ENCODE measurements at places on chromosomes 3 and 15. TPM values are rescaled to one million over a fixed set of nuclear protein-coding genes. Genes with fewer than 3 reads are reported as not detected.

The BUB1B gene
- total RNA-seq = 91.9 TPM

The RNU5B-1 gene
- total RNA-seq = not detected

The SLC6A20 gene
- not detected for total RNA-seq

The SLCO2A1 gene
- total RNA-seq = not detected

The GUCA1C gene
- not detected for total RNA-seq

The WDR49 gene
- not detected for total RNA-seq

The GOLGA6B gene
- not detected for total RNA-seq

The MB21D2 gene
- 7.2 TPM for total RNA-seq

The PLA2G4E gene
- total RNA-seq = not detected

The DNAJC13 gene
- total RNA-seq = 38.4 TPM

The LSAMP gene
- total RNA-seq = not detected

DNA sequence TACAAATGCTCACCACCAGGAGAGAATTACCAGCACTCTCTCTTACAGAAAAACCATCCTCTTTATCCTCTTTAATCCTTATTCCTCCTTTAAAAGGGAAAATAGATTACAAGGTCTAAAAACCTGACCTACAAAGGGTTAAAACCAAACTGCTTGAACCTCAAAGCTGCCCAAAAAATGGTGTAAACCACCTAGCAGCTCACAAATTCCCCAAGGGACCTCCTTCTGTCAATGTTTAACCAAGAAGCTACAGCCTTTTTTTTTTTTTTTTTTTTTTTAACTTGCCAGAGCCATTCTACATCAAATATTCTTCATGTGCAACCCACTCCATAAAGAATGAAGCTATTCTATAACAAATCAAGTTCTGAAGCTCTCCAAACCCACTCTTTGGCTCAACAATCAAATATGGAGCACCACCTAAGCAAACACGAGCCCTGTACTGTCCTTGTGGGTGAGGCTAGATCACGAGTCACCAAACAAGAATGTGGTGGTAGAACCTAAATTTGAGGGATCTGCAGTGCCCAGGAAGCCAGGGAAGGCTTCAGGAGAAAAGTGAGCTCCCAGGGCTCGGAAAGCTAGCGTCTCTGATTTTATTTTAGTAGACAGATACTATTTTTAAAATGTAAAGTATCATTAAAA, 20.1 kb downstream of the OSBPL10 start:
- H3K4me1 ChIP-seq = peaks cover 5% of the 10 kb centered on the region
- no peaks in the 10 kb centered on the region for H3K36me3 ChIP-seq
- no peak overlapping the region for H3K4me3 ChIP-seq
- H3K27ac ChIP-seq = no peak overlapping the region

GRCh38 chr15:69410248-69410874, 3.8 kb upstream of the KIF23 start:
- no peak for DNase-seq
- peaks cover 9% of the 10 kb centered on the region for H3K4me1 ChIP-seq
- H3K36me3 ChIP-seq = peaks cover 2% of the 10 kb centered on the region
- peaks cover 16% of the 10 kb centered on the region for H3K27me3 ChIP-seq
- no peak overlapping the region for H3K4me3 ChIP-seq

- no peak overlapping the region for H3K27ac ChIP-seq
- H3K36me3 ChIP-seq = no peaks in the 10 kb centered on the region
- H3K4me3 ChIP-seq = no peak overlapping the region
- DNase-seq = no peak
- H3K27me3 ChIP-seq = no peaks in the 10 kb centered on the region
Observed at GRCh38 chr3:34864011-34864410, 775.3 kb upstream of the ARPP21 start.

- peak; percentile 89 for DNase-seq
- no peaks in the 10 kb centered on the region for H3K36me3 ChIP-seq
- H3K27me3 ChIP-seq = peaks cover 14% of the 10 kb centered on the region
- peak within 1 kb of the TSS; percentile 53 for H3K27ac ChIP-seq
- H3K4me3 ChIP-seq = peak within 1 kb of the TSS; percentile 69
Observed at GRCh38 chr15:33194704-33195670, at the start of gene FMN1. Gene FMN1, minus strand, starts transcription at chr15:33194714. Its CDS starts 39,800 bp downstream, at chr15:33154914.

DNA sequence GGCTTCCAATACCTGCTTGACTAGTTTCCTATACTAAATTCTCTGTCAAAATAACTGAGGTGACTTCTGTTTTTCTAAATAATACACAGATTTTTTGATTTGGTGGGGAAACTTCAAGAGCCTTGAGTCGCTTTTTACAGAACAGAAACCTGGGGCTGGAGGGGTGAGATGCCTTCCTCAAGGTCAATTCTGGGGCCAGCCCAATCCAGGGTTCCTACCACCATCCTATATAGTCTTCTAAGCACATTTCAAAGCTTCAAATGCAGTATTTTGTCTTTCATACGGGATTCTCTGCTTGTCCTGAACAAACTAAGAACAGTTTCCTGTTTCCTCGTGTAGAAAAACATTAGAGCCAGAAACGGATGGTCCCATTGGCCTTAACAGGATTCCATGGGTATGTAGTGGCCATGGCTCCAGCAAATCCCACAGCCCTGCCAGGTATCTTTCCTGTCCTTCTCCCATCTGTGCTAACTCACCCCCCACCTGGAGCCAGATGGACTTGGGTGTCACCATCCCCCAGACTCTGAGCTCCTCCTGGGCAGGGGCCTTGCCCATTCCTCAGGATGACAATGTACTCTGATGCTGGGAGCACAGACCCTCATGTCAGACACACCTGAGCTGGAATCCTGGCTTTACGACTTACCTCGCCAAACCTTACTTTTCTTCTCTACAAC, 146.9 kb downstream of the KLF13 start:
- DNase-seq = no peak
- H3K27ac ChIP-seq = peak overlapping the region; percentile 89
- H3K4me3 ChIP-seq = peak overlapping the region; percentile 62

GRCh38 chr15:32641517-32642059, at the start of gene SCG5:
Gene SCG5, plus strand, starts transcription at chr15:32641710. Its CDS starts 1,883 bp downstream, at chr15:32643593.
- no peaks in the 10 kb centered on the region for H3K4me1 ChIP-seq
- no peak within 1 kb of the TSS for H3K27ac ChIP-seq
- no peak within 1 kb of the TSS for H3K4me3 ChIP-seq
- no peak for DNase-seq
- no peaks in the 10 kb centered on the region for H3K27me3 ChIP-seq

DNA sequence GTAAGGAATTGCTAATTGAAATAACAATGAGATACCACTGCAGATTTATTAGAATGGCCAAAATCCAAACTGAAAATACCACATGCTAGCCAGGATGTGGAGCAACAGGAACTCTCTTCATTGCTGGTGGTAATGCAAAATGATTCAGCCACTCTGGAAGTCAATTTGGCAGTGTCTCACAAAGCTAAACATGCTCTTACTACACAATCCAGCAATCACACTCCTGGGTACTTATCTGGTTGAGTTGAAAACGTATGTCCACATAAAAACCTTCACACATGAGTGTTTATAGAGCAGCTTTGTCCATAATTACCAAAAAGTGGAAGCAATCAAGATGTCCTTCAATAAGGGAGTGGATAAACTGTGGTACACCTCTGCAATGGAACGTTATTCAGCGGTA, 113.3 kb downstream of the SMAD6 start:
- no peak for DNase-seq
- H3K27ac ChIP-seq = no peak overlapping the region
- no peaks in the 10 kb centered on the region for H3K4me1 ChIP-seq
- H3K27me3 ChIP-seq = peaks cover 22% of the 10 kb centered on the region
- no peaks in the 10 kb centered on the region for H3K36me3 ChIP-seq

DNA sequence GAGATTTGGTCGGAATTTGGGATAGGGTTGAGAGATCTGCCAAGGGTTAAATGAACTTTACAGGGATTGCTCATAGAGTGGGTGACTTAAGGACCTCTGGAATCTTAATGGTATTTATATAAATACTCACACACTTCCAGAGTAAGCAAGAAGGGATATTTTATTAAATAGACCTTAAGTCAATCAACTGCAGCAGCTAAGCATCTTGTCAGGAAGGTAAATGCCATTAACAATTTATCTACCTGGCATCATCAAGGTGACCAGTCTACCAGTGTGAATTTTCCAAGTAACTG, 123.9 kb downstream of the FEZF2 start:
- DNase-seq = no peak
- H3K36me3 ChIP-seq = no peaks in the 10 kb centered on the region
- no peak overlapping the region for H3K27ac ChIP-seq
- H3K4me1 ChIP-seq = no peaks in the 10 kb centered on the region

- no peaks in the 10 kb centered on the region for H3K27me3 ChIP-seq
- no peak overlapping the region for H3K4me3 ChIP-seq
- no peak for DNase-seq
- H3K36me3 ChIP-seq = peaks cover 58% of the 10 kb centered on the region
- H3K4me1 ChIP-seq = peaks cover 2% of the 10 kb centered on the region
Observed at GRCh38 chr3:142337994-142338393, 109.8 kb downstream of the XRN1 start.

DNA sequence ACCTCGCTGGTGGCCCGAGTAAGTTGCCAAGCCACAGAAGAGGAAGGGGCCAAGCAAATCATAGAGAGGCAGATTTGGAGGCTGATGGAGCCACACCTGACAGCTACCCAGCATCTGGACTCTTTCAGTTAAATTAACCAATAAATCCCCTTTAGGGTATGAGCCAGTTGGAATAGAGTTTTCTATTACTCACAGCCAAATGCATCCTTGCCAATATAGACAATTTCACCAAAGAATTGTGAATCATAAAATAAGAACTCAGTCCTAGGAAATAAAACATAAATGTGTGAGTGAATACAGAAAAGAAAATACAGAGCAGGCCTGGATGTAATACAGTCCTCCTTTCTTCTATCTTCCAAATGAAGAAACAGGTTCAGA, 161.6 kb upstream of the ANKRD28 start:
- peaks cover 8% of the 10 kb centered on the region for H3K27me3 ChIP-seq
- no peak for DNase-seq
- H3K27ac ChIP-seq = no peak overlapping the region
- H3K4me1 ChIP-seq = no peaks in the 10 kb centered on the region

DNA sequence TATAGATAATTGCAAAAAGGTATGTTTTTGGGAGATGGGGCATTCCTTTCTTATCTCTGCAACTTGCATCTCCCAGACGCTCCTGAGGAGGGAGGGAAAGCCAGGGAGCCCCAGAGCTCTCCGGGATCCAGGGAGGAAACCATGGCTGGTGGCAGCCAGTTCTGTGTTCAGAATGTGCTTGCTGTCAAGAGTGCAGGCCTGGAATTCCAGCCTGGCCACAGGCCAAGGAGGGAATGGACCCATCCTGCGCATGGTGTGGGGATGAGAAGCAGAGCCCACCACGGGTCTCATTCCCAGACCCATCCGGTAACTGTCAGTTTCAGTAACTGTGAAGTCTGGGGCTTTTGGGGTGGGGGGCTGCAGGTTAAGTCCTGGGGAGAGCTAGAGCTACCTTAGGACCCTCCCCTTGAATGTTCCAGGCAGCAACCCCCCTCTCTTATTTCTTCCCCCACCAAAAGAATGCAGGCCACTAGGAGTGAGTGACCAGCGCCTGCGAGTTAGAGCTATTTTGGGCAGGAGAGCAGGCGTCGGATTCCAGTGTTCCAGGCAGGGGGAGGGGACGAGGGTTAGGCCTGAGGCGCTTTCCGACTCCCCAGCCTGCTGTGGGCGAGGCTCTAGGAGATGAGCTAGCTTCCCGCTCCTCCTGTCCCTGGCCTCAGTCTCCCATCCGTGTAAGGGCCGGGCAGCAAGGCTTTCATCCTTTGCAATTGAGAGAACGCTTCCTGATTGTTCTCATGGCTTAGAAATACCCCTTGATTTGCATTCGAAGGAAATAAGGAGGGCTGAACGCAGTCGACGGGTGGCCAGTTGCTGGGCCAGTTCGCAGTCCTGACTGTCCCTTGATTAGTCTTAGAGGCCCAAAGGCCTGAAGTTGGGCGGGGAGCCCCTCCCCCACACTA, 781 bp upstream of the DAG1 start:
- no peak for DNase-seq
- H3K36me3 ChIP-seq = peaks cover 18% of the 10 kb centered on the region
- peak overlapping the region; percentile 86 for H3K4me3 ChIP-seq
- H3K27ac ChIP-seq = peak overlapping the region; percentile 88

GRCh38 chr3:127770671-127771355, 51.5 kb downstream of the MGLL start:
- peaks cover 10% of the 10 kb centered on the region for H3K4me1 ChIP-seq
- no peak overlapping the region for H3K4me3 ChIP-seq
- no peak for DNase-seq

DNA sequence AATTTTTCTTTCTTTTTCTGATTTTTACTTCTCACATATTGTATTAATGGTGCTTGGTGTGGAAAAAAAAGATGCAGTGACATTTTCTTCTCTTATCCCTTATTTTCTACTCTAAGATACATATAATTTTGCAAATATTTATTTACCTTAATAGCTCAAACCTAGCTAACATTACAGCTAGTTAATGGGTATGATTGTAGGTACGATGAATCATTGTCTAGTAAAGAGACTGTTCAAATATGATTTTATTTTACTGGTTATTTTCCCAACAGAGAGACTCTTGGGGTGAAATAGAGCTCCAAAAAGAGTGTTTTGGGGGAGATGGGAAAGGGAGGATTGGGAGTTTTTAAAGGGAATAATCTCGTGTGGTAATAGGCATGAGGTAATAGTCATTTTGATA, 206.0 kb downstream of the RBMS3 start:
- no peak overlapping the region for H3K27ac ChIP-seq
- H3K4me1 ChIP-seq = no peaks in the 10 kb centered on the region
- DNase-seq = no peak
- H3K36me3 ChIP-seq = no peaks in the 10 kb centered on the region

- DNase-seq = no peak
- peaks cover 9% of the 10 kb centered on the region for H3K27me3 ChIP-seq
- H3K27ac ChIP-seq = no peak overlapping the region
- no peaks in the 10 kb centered on the region for H3K4me1 ChIP-seq
- H3K36me3 ChIP-seq = no peaks in the 10 kb centered on the region
- no peak overlapping the region for H3K4me3 ChIP-seq
Observed at GRCh38 chr15:45095661-45096060, 18.3 kb downstream of the DUOX2 start.

- H3K36me3 ChIP-seq = no peaks in the 10 kb centered on the region
- H3K4me1 ChIP-seq = no peaks in the 10 kb centered on the region
- H3K27me3 ChIP-seq = no peaks in the 10 kb centered on the region
- H3K4me3 ChIP-seq = no peak overlapping the region
- DNase-seq = no peak
Observed at GRCh38 chr3:2822611-2823010, 287.6 kb downstream of the IL5RA start.

DNA sequence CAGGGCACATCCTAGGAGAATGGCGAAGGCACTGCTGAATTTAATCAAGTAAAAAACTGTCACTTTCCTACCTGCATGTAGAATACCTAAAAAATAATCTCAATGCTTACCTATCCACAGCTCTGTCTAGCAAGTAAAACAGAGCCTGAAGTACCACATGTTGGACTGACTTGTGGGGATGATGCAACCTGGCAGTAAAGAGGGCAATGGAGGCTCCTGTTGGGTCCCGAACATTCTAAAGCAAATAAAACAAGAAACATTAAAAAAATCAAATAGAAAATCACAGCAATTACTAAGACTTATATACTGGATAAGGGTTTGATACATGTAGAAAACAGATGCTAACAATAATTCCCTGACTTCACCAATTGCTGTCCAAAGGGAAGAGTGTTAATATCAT, 56.1 kb downstream of the PTPN9 start:
- H3K27ac ChIP-seq = no peak overlapping the region
- H3K4me3 ChIP-seq = no peak overlapping the region
- H3K4me1 ChIP-seq = no peaks in the 10 kb centered on the region
